ENCODE measurements at places on chromosomes 7 and 10. TPM values are rescaled to one million over a fixed set of nuclear protein-coding genes. Genes with fewer than 3 reads are reported as not detected.

- no peak overlapping the region for H3K4me3 ChIP-seq
- H3K36me3 ChIP-seq, result no peaks in the 10 kb centered on the region
- H3K27me3 ChIP-seq, result no peaks in the 10 kb centered on the region
- no peaks in the 10 kb centered on the region for H3K4me1 ChIP-seq
Measured at GRCh38 chr10:29874606-29875269, 184.6 kb downstream of the JCAD start.

DNA sequence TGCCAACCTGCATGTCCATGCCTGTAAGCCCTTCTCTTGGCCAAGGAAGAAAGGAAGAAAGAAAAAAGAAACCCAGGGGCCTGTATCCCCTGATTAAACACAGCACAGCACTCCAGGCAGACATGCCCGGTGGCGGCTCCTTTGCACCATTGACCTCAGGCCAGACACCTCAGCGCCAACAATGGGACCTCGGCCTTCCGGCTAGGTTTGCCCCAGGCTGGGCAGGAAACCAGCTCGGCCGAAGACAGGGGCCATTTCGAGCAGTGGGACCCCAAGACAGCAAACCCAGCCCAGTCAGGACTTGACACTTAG, 2.8 kb downstream of the HOXA10 start:
- no peak for DNase-seq
- H3K27me3 ChIP-seq, result peaks cover 85% of the 10 kb centered on the region
- H3K36me3 ChIP-seq, result no peaks in the 10 kb centered on the region
- H3K4me1 ChIP-seq, result peaks cover 7% of the 10 kb centered on the region
- H3K4me3 ChIP-seq, result no peak overlapping the region
- H3K27ac ChIP-seq, result no peak overlapping the region

MPP7 gene
- total RNA-seq, result 1.5 TPM

DNA sequence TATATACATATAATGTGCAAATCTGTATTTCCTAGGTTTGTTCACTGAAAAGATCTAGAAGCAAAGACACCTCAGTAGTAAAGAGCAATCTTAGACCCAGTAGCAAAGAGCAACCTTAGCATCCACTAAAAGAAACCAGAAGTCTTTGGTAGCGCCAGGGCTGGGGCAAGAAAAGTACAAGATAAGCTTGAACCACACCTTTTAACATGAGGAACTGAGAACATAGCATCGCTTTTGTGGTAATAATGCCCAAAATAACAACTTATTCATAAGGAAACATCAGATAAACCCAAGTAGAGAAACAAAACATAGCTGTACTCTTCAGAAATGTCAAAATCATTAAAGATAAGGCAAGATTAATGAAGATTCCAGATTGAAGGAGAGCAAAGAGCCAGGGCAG, 173.4 kb downstream of the IMMP2L start:
- peaks cover 11% of the 10 kb centered on the region for H3K4me1 ChIP-seq
- no peak overlapping the region for H3K27ac ChIP-seq
- H3K36me3 ChIP-seq, result no peaks in the 10 kb centered on the region

GRCh38 chr7:16803881-16804673, 722 bp downstream of the AGR2 start:
- H3K4me1 ChIP-seq, result peaks cover 20% of the 10 kb centered on the region
- no peaks in the 10 kb centered on the region for H3K36me3 ChIP-seq
- no peak overlapping the region for H3K27ac ChIP-seq
- H3K27me3 ChIP-seq, result no peaks in the 10 kb centered on the region

DNA sequence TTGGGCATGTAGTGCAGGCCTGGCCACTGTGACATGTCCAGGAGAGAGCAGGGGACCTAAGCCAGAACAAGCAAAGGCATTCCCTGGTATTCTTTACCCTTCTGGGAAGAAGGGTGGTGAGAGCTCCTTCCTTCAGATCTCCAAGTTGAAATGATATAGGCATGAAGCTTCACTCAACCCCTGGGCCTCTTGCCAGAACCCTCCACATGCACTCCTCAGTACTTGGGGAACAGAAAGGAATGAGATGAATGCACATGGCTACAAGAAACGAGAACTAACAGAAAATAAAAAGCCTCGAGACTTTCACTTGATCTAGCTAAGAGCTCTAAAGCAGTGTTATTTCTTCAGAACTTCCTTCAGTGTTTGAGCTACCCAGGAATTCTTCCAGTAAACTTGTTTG, 262.2 kb downstream of the ETV1 start:
- peaks cover 3% of the 10 kb centered on the region for H3K4me1 ChIP-seq
- no peak for DNase-seq
- H3K36me3 ChIP-seq, result no peaks in the 10 kb centered on the region

- no peaks in the 10 kb centered on the region for H3K4me1 ChIP-seq
- no peaks in the 10 kb centered on the region for H3K36me3 ChIP-seq
- no peak overlapping the region for H3K4me3 ChIP-seq
- DNase-seq, result no peak
Measured at GRCh38 chr7:36942955-36943354, 218.7 kb upstream of the AOAH start.

- H3K27me3 ChIP-seq, result no peaks in the 10 kb centered on the region
- H3K36me3 ChIP-seq, result no peaks in the 10 kb centered on the region
- peaks cover 14% of the 10 kb centered on the region for H3K4me1 ChIP-seq
- peak; percentile 48 for DNase-seq
Measured at GRCh38 chr10:16779384-16779915, 37.8 kb downstream of the RSU1 start.

GRCh38 chr10:97570789-97571471, 1.6 kb upstream of the ANKRD2 start:
- DNase-seq, result no peak
- H3K27ac ChIP-seq, result no peak overlapping the region
- H3K4me3 ChIP-seq, result no peak overlapping the region
- H3K36me3 ChIP-seq, result no peaks in the 10 kb centered on the region
- no peaks in the 10 kb centered on the region for H3K4me1 ChIP-seq

DNA sequence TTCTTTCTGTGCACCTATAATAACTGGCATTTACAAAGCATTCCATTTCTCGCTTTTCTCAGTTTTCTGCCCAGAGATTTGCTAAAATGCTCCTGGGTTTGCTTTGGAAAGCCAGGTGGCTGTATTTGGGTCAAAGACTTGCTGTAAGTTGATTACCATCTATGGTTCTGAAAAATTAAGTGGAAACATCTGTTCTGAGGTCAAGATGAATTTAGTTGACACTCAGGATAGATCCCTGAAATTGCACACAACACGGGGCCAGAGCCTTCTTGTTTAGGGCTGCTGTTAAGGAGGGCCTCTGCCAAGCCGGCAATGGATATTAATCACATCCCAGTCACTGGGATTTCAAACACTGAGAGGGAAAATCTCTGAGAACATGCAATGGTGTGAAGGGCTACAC, 111.6 kb upstream of the GLI3 start:
- H3K27me3 ChIP-seq, result no peaks in the 10 kb centered on the region
- no peak overlapping the region for H3K27ac ChIP-seq
- H3K36me3 ChIP-seq, result no peaks in the 10 kb centered on the region
- H3K4me1 ChIP-seq, result peaks cover 10% of the 10 kb centered on the region

DNA sequence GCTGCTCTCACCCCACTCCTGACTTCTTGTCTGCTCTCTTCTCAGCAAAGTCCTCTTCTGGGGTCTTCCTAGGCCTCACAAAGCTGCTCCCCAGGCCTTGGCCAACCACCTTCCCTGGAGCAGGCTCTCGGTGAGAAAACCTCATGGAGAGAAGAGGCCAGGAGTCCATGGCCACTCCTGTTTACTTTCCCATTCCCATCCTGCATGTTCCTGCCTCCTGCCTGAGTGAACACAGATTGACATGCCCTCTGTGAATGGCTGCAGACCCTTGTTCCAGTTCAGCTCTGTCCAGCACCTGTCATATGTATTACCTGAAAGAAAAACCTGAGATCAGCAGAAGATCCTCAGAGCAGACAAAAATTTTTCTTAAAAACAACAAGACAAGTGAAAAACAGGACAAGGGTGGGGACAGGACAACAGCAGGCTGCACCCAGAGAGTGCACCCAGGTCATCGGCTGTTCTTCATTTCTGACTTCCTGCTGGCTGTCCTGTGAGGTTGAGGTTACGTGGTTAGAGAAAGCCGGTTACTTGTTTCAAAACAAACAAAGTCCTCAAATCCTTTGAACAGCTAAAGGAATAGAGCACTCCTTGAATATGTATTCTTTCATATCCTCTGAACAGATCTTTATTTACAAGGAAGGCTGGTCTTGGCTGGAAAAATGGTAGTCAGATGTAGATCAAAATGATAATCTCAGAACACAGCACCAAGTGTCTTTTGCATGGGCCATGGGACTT, 34.0 kb upstream of the DLD start:
- H3K27me3 ChIP-seq, result peaks cover 7% of the 10 kb centered on the region
- no peaks in the 10 kb centered on the region for H3K4me1 ChIP-seq
- no peak overlapping the region for H3K27ac ChIP-seq
- H3K4me3 ChIP-seq, result no peak overlapping the region

DNA sequence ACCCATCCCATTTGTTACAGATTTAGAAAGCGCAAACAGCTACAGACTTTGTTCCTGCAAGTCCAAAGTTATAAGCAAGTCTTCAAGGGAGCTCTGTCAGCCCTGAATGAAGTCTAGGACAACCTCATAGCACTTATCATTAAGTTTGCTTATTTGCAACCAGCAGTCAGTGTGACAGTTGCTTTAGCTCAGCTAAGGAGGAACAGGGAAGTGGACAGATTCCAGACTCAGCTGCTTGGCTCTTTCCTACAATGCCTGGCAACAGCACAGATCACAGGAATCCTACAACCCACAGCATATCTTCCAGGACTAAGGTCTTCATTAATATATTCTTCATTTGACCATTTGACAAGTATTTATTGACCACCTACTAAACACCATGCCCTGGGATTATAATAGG, 17.4 kb upstream of the KIF5B start:
- H3K36me3 ChIP-seq, result no peaks in the 10 kb centered on the region
- no peak overlapping the region for H3K27ac ChIP-seq
- DNase-seq, result no peak
- no peaks in the 10 kb centered on the region for H3K27me3 ChIP-seq
- no peak overlapping the region for H3K4me3 ChIP-seq

METTL27 gene
- total RNA-seq, result not detected

FAM53B gene
- 19.8 TPM for total RNA-seq

- no peaks in the 10 kb centered on the region for H3K4me1 ChIP-seq
- no peaks in the 10 kb centered on the region for H3K36me3 ChIP-seq
- no peak for DNase-seq
- H3K27ac ChIP-seq, result no peak overlapping the region
Measured at GRCh38 chr7:82428186-82428961, 15.2 kb downstream of the CACNA2D1 start.

MSRB2 gene
- total RNA-seq, result 9.1 TPM

MAGI2 gene
- 0.57 TPM for total RNA-seq

EVX1 gene
- total RNA-seq, result not detected

- H3K36me3 ChIP-seq, result no peaks in the 10 kb centered on the region
- no peak overlapping the region for H3K4me3 ChIP-seq
- H3K27ac ChIP-seq, result no peak overlapping the region
Measured at GRCh38 chr10:74909670-74910069, 83.3 kb downstream of the KAT6B start.

GRCh38 chr7:23272275-23272674, 25.7 kb downstream of the GPNMB start:
- peaks cover 8% of the 10 kb centered on the region for H3K4me1 ChIP-seq
- H3K27me3 ChIP-seq, result no peaks in the 10 kb centered on the region
